ENCODE measurements at places on chromosomes 7 and 10.

- no peak for DNase-seq
Measured at GRCh38 chr10:43699516-43699915, 50.8 kb upstream of the ZNF32 start.

DNA sequence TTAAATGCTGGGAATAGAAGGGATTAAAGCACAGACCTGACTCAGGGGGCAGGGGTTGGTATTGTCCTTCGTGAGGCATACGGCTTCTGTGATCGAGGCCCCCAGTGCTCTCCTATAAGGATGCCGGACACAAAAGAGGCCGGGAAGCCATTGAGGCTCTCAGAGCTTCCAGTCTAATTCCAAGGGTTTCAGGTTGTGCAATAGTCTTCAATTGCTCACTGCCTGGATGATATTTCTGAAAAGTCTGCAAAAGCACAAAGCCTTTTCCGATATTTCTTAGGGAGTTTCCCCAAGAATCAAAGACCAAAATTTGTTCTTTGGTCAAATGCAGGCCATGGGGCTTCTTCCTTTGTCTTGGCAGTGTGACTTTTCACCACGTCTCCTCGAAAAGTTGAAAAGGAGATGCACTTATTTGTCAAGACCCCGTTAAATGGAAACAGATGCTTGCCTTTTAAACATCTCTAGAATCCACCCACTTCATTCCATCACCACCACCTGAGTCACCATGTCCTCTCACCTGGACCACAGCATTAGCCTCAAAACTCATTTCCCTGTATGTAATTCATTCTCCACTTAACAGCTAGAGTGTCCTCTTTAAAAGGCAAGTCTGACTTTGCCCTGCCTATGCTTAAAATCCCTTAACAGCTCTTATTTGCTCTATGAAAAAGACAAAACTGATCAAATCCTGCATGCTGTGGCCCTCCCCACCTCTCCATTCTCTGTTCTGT lies 134.8 kb upstream of the NAMPT start:
- no peak for DNase-seq

GRCh38 chr10:52115823-52116222 lies 198.3 kb upstream of the DKK1 start:
- DNase-seq: no peak

- no peak for DNase-seq
Measured at GRCh38 chr10:8238986-8239385, 184.5 kb downstream of the GATA3 start.

DNA sequence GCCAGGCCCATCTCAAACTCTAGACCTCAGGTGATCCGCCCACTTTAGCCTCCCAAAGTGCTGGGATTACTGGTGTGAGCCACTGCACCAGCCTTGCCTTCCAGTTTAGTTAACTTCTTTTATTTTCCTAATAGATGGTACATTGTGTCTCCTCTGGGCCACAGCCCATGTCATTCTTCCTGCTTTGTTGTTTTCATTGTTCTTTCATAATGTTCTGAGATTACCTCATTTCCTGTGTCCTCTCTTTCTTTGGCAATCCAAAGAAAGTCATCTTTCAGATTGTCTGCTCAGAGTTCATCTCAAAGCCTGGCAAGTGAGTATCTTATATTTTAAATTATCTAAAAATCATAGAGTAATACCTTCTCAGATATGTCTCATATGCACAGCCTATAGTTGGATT lies at the start of gene OLAH:
OLAH (plus strand) TSS at position 270 of the 400 bp plus-strand sequence. CDS start 3,346 bp downstream, outside the sequence.
- DNase-seq: no peak

GRCh38 chr7:77481615-77482014 lies 55.5 kb upstream of the PTPN12 start:
- DNase-seq: no peak

- DNase-seq: no peak
Measured at GRCh38 chr7:113267271-113267670, 148.9 kb upstream of the SMIM30 start.

All from WTC11 (cell line).